ENCODE measurements at places on chromosomes 4 and X.

GRCh38 chrX:133746593-133746992 lies 238.8 kb downstream of the GPC3 start:
- DNase-seq, result no peak

- no peak for DNase-seq
Measured at GRCh38 chrX:14873676-14874049, 442 bp downstream of the MOSPD2 start.

DNA sequence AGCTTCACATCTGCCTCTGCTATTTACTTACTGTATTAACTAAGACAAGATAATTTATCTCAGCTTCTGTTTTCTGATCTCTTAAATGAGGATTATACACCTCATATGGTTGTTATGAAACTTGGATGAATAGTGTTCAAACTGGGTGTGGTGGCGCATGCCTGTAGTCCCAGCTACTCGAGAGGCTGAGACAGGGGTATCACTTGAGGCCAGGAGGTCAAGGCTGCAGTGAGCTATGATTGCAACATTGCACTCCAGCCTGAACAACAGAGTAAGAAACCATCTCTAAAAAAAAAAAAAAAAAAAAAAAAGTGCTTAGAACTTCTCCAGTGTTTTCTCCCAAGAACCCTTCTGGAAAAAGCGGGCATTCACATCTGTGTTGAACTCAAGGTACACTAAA lies 19.8 kb upstream of the KLF3 start:
- DNase-seq, result no peak

GRCh38 chr4:70722199-70722791 lies 531 bp downstream of the RUFY3 start:
- no peak for DNase-seq

- no peak for DNase-seq
Measured at GRCh38 chrX:153639177-153640044, 7.6 kb upstream of the DUSP9 start.

DNA sequence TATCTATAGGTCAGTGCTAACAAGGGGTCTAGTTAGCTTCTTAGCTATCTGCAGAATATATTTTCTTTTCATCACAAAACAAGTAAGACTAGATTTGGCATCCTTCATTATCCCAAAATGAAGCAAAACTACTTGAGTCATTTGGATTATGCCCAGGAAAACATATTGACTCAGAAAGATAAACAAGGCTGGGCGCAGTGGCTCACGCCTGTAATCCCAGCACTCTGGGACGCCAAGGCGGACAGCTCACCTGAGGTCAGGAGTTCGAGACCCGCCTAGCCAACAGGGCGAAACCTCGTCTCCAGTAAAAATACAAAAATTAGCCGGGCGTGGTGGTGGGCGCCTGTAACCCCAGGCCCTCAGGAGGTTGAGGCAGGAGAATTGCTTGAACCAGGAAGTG lies 18.0 kb upstream of the MND1 start:
- no peak for DNase-seq

DNA sequence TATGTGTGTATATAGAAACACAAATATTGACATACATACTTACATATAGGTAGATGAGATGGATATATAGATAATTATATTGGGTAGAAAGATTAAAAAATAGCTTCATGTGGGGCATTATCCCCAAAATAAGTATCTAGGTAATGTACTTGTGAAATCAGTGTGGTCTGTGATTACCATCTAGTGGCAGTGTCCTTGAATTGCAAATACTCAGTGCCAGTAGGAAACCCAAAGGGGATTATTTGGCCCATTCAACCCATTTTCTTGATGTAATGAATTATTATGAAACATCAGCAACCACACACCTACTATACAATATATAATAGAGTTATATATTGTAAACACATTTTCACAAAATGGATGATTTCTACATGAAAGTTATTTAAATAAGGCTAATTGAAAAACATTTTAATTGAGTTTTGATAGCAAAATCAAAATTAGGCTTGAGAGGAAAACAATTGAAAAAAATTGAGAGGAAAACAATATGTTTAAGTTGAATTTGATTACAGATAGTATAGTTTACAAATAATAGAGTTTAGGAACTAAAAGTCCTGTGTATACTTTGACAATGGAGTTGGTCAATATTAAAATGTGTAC lies 389.4 kb downstream of the GALNTL6 start:
- DNase-seq, result no peak

- DNase-seq, result no peak
Measured at GRCh38 chrX:120761810-120762209, 113.9 kb downstream of the CT47B1 start.

DNA sequence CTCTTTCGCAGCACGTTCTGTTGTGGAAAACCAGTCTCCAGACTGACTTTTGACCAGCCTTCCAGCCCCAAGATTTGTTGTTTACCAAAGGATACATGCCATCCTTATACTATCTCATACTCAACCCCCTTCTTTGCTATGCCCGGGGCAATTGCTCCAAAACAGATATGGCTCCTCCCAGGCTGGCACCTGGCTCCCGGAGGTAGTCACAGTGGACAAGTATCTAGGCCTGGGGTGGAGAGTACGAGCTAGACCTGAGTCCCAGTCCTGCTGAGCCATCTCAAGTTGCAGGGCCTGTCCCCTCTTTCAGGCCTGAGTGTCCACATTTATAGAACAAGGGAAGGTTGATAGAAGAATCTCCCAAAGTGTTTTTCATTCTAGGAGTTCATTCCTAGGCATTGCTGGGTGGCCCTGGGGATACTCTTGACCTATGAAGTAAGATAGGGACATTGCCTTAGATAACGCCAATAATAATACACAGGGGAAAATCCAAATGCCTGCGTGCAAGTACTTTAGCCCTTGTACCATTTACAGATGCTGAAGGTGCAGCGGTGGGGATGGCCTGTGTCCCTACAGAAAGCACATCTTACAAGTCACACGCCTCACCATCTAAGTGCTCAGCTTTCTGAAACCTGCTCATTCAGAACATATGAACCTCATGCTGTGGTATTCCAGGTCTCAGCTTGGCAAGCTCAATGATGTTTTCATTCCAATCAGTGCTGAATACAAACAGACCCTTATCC lies 136.7 kb upstream of the MAMLD1 start:
- no peak for DNase-seq

DNA sequence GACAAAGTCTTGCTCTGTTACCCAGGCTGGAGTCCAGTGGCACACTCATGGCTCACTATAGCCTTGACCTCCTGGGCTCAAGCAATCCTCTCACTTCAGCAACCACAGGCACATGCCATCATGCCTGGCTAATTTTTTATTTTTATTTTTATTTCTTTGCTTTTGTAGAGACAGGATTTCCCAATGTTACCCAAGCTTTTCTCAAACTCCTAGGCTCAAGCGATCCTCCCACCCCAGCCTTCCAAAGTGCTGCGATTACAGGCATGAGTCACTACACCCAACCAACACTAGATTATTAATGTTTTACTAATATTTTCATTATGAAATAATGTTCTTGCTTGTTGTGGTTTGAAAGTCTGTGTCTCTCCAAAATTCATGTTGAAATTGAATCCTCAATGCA lies 5.2 kb upstream of the ACTRT1 start:
- DNase-seq, result no peak

GRCh38 chr4:33606951-33607350 lies 2637.4 kb downstream of the ARAP2 start:
- DNase-seq, result no peak

- no peak for DNase-seq
Measured at GRCh38 chr4:185210102-185210981, 944 bp downstream of the SNX25 start.

DNA sequence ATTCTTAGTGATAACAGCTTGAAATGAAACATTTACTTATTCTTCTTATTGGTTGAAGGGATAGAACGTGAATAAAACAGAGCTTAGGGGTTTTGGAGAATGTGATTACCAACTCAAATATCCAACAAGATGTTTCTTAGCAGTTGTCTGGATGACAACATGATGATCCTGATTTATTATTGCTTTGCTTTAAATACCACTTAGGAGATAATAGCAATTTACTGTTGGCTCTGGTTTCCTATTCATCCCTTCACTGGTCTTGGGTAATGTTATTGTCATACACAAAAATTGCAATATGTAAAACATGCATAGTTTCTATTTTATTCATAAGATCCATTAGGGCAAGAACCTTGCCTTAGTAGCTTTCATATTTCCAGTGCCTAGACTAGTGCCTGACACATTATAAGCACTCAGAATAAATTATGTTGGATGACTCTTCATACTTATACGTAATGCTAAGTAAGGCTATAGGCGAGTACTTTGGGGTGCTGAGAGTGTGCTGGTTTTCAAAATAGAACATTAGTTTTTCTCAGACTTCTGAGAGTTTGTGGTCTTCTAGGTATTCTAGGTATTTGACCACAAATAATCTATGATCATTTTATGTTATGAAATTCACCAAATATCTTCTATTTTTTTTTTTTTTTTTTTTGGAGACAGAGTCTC lies 58.6 kb upstream of the PGRMC2 start:
- no peak for DNase-seq

DNA sequence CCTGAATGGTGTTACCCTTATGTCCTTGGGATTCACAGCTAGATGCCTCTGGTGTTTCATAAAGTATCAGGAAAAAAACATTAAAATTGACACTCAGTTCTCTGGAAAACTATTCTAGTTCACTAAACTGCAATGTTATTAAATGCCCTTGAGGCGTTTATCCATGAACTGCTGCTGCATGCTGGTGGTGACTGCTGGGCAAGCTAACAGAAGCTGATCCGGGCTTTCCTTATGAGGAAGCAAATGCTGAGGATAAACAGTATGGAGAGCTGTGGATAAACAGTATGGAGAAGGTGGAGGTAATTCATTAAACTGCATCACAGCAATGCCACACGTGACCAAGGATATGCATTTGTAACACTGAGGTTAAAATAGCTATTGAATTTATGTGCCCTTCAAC lies 227.0 kb downstream of the NR3C2 start:
- DNase-seq, result no peak

GRCh38 chrX:119249891-119250290 lies 13.8 kb downstream of the PGRMC1 start:
- no peak for DNase-seq

GRCh38 chr4:172721659-172722058 lies 447.0 kb upstream of the GALNT7 start:
- no peak for DNase-seq

DNA sequence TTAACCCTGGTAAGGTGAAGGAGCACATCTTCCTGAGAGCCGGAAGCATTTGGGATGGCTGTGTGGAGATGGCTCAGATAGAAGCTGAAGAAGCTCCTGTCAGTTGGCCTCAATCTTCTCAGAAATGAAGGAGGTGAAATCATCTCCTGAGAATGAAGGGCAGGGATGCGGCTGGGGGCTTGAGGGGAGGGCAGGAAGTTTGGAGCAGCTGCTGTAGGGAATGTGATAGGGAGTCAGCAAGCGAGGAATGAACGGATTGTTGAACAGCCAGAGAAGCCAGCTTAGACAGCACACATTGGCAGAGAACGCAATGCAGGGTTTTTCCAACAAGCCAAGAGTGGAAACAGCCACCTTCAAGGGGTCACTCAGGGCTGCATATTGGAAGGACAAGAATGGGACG lies 10.0 kb downstream of the KCNE5 start:
- DNase-seq, result no peak

DNA sequence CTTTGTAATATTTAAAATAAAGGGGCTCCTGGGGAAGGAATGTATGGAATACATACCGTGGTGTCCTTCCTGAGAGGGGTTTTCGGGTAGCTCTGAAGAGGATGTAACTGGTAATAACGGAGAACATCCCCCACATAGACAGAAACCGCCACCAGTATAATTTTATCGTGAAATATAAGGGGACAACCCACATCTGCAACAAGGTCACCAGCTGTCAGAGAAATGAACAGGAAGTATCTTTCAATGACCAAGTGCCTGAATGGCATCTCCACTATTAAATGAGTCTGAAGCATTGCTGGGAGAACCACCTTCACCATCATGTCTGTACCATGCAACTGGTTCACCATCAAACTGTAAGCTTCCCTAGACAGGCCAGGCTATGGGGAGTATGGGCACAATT lies 31.7 kb downstream of the RNF175 start:
- DNase-seq, result no peak

DNA sequence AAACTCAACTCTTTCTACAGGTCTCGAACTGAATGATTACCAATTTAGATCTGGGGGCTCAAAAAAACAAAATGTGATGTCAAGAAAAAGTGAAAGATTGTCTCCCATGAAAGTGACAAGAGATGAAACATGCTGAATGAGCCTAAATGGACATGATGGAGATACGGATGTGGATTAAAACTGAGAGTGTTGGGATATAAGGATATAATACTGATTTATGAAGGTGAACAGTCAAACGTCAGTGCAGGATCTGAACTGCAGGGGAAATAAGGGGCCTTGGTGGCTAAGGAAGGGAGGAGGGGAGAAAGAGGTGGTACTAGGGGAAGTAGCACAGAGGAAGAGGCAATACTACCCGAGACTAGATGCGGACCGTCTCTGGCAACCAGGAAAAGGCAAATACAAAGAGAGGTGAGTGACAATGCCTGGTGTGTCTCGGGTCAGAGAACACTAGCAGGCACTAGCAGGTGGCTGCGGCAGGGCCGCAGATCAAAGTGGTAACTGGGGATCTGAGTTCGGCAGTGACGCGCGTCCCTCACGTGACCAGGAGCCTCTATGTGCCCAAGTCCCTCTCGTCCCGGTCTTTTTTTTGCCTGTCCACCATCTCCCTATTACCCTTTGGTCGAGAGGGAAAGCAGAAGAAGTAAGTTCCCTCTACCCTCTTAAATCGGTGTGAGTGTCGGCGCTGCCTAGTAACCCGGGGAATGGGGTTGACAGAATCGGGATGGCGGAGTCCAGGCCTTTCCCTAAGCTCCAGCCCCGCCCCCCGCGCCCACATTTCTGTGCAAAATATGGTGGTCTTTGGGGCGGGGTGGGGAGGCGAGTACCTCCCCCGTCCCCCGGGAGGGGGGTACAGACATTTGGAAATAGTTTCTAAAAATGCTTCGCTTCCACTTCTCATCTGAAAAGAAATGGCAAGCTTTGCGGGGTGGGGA lies at the start of gene TCEAL1:
Gene TCEAL1 (plus strand): TSS at position 590 of the 932 bp plus-strand sequence. CDS start 942 bp downstream, outside the sequence.
- DNase-seq, result peak; percentile 18

- DNase-seq, result no peak
Measured at GRCh38 chr4:92483341-92483740, 179.6 kb downstream of the GRID2 start.

- DNase-seq, result peak; percentile 22
Measured at GRCh38 chr4:183876268-183876934, 28.7 kb upstream of the STOX2 start.

- no peak for DNase-seq
Measured at GRCh38 chrX:153573984-153574383, 25.0 kb downstream of the CCNQ start.

GRCh38 chrX:44945736-44946135 lies 72.7 kb downstream of the KDM6A start:
- no peak for DNase-seq

GRCh38 chr4:62676962-62677361 lies 1476.8 kb downstream of the ADGRL3 start:
- no peak for DNase-seq
